ENCODE measurements at places on chromosomes 2 and 18. TPM values are rescaled to one million over a fixed set of nuclear protein-coding genes. Genes with fewer than 3 reads are reported as not detected.

DNA sequence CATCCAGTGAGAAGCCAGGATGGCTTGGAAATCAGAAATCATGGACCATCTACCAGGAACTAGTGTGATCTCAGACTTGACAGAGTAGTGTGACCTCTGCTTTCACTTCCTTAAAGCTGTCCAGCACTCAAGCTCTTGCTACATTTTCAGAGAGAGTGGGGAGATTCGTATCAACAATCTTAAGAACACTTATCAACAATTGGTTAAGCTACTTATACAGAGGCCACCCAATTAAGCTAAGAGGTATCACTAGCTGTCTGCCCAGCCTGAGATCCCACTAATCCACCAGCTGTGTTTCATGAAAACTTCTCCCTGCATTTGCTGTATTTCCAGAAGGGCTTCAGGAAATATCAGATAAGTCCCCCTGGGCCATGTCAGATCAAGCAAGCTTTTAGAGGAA is 4.2 kb downstream of the RPRM start:
- DNase-seq: no peak

GRCh38 chr2:143526498-143526897 is 397.3 kb downstream of the ARHGAP15 start:
- DNase-seq: no peak

- DNase-seq: no peak
These were observed 142.3 kb upstream of the FBXO11 start for GRCh38 chr2:48048476-48049171.

RTKN gene
- 22.1 TPM for total RNA-seq

ESPNL gene
- not detected for total RNA-seq

Measured in bronchial epithelial cell (primary cell).